ENCODE measurements at places on chromosomes 6 and 20.

- DNase-seq = no peak
Observed at GRCh38 chr6:35911871-35912653, 8.8 kb downstream of the SRPK1 start.

GRCh38 chr20:10427060-10427692, 6.8 kb downstream of the MKKS start:
- DNase-seq = peak; percentile 33

DNA sequence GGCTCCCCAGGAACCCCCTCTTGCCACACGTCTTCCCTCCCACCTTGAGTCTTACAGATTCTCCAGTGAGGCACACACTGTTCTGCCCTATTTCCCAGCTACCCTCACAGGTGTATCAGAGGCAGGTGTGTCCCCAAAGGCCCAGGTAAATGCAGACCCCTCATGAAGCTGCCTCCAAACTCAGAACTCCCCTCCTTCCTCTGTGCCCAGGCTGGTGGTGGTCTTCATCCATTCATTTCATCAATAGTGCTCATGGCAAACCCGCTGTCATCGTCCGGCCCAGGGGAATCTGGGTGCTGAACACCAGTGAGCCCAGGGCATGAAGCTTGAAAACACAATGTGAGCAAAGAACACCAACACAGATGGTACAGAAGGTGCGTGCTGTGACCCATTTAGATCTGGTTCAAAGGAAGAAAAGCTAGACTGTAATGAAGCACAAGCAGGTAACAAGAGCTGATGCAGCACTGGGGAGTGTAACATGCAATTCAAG, 213.1 kb downstream of the SYNDIG1 start:
- DNase-seq = no peak

GRCh38 chr6:13261464-13261994, 66.8 kb downstream of the TBC1D7 start:
- no peak for DNase-seq

DNA sequence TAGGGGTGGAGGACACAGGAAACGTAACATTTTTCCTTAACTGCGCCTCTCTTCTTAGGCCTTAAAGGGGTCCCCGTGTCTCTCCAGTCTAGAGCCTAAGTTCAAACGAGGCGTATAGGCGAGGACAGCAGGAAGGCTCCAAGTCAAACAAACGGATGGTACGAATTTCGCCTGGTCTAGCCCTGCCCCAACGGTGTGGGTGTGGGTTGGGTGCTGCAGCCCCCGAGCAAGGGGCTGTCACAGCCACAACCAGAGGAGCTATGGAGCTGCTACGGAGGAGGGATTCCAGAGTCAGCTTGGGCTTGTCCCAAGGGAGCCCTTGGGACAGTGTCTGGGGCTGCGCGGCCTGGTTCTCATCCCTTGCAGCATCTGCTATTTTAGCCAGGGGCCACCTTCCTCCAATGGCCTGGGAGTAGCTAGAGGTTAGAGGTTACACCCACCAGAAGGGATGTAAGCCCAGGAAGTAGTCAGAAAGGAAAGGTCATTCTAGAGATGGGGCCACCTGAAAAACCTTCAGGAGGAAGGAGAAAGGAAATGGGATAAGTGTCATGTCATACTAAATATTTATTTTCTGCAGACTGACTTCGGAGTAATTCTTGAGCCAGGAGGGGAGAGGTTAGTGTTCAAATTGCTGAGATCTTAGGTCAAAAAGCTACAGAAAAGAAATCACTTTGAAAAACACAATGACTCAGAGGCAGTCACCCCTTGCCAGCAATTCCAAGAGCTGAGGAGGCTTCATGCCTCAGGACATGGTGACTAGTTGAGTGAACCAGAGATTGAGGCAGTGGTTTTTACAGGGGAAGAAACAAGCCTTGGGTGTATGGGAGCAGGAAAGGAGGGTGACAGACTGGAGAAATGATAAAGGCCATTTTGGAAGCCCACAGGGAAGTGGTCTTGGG, 21.7 kb downstream of the VPS52 start:
- no peak for DNase-seq
